ENCODE measurements at places on chromosomes 6 and 20. TPM values are rescaled to one million over a fixed set of nuclear protein-coding genes. Genes with fewer than 3 reads are reported as not detected.

DNA sequence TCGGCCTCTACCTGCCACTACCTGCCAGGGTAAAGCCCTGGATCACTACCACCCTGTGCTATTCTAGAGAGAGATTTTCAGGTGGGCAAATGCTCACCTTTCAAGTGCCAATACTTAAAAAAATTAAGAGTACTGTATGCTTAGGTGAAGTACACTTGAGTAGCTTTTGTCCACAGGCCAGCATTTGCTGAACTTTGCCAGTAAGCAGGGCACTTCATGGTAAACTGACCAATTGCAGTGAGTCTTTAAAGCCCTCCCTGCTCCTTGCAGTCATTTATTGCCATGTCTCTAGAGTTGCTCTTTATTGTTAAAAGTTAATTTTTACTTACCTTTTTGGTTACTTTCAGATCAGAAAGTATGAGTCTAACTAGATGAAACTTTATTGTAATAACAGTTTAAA is 58.5 kb downstream of the PLAGL1 start:
- no peak for DNase-seq

The FOXF2 gene
- polyA plus RNA-seq, result 0.21 TPM

DNA sequence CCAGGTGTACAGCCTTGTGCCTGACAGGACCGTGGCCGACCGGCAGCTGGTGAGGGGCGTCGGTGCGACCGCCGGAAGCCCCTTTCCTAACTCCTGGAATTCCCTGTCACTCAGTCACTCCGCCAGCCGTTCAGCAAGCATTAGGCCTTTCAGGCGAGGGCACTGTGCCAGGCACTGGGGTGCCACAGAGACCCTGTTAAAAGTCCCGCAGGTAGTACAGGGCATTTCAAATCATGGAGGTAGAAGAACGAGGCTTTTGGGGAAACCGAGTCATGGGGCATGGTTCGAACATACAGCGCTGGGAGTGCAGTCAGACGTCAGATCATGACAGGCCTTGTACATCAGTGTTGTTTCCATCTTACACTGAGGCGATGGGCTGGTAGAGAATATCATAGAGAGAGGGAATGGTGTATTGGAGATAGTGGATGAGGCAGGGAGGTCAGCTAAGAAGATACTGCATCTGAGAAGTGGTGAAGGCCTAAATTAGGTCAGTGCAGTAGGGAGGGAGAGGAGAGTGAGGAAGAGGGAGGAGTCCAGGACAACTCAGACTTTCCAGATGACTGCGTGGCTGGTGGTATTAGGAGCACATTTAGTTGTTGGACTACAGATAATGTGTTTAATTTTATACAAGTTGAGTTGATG is 892 bp upstream of the DXO start:
- no peak for DNase-seq

DNA sequence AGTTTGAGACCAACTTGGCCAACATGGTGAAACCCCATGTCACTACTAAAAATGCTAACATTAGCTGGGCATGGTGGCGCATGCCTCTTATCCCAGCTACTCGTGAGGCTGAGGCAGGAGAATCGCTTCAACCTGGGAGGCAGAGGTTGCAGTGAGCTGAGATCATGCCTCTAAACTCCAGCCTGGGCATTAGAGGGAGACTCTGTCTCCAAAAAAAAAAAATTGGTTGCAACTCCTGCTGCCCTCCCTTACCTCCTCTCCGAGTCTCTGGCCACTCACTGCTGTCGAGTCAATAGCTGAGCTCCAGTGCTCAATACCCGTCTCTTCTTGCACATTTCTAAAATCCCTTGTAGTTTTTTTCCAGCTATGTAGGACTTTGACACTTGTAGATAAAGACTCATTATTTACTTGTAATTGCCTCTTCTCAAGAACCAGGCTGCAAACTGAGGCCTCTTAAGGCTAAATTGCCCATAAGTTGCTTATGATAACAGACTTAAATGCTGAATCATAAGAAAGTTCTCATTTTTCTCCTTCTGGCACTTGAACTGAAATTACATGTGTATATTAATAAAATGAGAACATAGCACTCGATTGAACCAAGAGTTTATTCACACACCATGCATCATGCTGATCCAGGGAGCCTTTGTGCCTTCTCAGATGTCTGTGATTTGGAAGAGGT is 13.8 kb downstream of the HECA start:
- DNase-seq, result no peak

GRCh38 chr6:10685092-10685915 is 9.1 kb downstream of the C6orf52 start:
- DNase-seq, result no peak

DNA sequence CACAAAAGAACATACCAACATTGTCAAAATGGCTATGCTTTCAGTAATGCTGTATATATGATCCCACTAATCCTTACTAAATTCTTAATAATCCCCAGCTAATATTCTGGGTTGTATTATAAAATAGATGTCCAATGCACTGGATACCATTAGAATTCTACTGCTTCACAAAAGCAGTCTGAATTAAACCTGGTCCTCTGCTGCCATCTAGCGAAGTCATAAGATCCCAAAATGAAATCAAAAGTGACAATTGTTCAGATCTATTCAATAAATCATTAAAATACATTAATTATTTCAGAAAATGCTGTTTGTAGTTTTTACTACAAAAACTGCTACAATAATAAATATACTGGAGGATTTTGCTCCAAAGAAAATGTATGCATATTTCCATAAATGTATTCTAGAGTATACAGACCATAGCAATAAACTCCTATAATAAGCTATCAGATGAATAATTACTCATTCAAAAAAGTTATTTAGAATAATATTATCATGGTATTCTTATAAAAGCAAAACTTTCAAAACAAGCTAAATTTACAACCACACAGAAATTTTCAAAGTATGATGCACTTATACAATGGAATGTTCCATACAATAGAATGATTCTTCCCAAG is 92.6 kb downstream of the RNGTT start:
- peak; percentile 73 for DNase-seq
